ENCODE measurements at places on chromosomes 4 and X.

GRCh38 chr4:163233321-163233720 lies 66.6 kb upstream of the NAF1 start:
- no peak for DNase-seq

DNA sequence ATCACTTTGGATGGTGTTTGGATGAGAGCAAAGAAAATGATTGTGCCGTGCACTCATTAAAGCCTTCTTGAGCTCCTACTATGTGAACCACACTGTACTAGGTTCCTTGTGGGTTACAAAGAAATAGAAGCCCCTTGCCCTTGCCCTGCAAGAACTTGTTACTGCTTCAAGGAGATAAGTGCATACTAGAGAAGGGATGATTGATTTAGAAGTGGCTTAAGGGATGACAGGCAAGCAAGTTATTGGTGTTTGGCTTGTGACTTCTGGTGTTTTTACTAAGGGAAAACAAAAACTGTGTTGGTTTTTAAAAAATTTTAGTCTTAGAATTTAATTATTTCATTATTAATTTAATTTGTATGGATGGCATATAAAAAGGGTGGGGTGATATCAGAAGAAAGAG lies 67.4 kb downstream of the IL21 start:
- no peak for DNase-seq

DNA sequence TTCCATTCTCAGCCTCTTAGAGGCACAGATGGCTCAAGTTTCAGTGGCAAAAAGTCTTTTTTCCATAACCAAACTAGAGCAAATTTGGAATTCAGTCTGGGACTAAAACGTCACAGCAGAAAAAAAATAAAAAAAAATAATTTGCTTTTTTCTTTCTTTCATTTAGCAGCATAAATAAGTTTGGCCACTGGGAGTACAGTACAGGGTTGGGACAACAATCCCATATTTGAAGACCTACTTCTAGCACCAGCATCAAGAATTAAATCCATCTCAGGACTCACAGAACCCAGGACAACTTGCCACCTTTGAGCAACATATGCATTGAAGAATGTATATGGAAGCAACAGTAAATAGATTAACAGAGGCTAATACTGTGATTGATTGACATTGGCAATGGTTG lies 214.0 kb downstream of the FBXW7 start:
- no peak for DNase-seq

- DNase-seq, result no peak
Measured at GRCh38 chrX:11380187-11380844, 87.1 kb downstream of the AMELX start.

DNA sequence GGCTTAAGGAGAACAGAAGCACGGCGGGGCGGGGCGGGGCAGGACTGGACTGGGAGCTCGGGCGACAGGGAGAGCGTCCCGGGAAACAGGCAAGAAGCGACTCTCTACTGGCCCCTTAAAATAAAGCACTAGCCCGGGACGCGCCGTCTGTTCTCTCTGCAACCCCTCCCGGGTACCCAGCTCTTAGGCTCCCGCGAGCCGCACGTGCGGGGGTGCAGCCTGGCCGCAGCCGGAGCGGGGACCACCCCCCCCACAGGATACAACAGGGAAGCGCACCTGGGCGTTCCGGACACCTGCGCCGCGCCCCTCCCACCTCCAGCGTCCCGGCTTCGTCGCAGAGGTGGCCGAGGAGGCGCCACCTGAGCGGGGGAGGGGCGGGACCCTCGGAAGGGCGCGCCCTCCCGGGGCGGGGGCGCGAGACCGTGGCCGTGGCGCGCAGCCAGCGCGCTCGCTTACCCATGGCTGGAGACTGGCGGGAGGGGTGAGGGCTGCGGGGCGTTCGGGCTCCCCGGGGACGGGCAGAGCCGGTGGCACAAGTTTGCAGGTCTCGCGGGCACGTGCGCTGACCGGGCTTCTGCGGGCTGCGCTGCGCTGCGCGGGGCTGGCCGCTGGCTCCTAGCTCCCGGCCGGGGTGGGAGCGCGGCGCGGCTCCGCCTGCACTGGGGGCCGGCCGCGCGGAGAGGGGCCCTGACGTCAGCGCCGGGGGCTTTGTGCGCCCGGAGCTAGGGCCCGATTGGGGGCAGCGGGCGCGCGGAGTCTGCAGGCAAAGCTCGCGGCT lies 91.5 kb downstream of the GEMIN8 start:
- no peak for DNase-seq
